ENCODE measurements at places on chromosomes 6 and 20. TPM values are rescaled to one million over a fixed set of nuclear protein-coding genes. Genes with fewer than 3 reads are reported as not detected.

The PRKN gene
- total RNA-seq = 4.2 TPM

The SNPH gene
- 8.7 TPM for total RNA-seq

The LY6G5B gene
- 3.2 TPM for total RNA-seq

The VAPB gene
- total RNA-seq = 15.1 TPM

The CD93 gene
- under 0.01 TPM for total RNA-seq

DNA sequence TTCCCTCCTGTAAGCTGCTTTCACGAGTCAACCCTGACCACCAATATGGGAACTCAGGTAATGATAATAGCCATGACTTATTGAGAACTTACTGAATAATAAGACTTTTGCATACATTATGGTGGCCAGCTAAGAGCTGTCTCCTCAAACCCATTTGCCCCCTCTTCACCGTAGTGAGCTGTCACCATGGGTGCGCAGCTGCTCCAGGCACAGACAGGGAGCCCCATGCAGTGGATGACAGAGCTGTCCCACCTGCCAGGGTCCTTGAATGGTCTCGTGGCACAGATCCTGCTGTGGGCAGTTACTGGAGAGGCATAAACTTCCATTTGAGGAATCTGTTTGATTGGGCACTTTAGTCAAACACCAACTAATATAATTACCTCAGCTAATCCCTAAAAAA lies 1.9 kb downstream of the SLC22A16 start:
- DNase-seq = no peak

DNA sequence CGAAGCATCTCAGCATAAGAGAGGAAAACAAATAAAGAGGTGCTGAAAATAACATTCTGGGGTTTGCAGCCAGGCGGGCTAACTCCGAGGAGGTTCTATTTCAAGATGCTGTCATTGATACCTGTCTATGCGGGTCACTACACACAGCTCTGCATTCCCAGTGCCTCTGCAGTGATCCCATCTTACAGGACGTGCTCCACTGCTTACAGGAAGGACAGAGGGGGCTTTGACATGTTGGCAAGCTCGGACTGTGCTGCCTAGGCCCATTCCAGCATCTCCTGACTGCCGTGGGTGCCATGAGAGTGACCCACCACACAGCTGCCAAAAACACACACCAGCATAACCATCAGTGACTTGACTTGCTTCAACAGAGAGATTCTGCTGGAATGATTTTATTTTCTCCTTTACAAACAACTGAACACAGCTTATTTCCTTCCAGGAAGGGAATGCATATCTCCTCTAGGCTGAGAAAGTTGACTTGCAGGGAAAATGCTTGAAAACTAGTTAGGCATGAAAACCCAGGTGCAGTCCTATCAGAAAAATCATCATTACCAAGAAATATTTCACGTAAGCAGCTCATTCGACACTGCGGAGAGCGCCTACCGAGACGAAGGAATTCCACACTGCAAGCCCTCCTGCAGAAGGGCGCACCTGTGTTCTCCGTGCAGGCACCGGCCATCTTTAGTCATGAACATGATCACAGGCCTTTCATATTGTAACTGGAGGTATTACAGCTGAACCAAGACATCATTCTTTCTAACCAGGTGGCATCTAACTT lies 62.5 kb downstream of the RAMACL start:
- no peak for DNase-seq

DNA sequence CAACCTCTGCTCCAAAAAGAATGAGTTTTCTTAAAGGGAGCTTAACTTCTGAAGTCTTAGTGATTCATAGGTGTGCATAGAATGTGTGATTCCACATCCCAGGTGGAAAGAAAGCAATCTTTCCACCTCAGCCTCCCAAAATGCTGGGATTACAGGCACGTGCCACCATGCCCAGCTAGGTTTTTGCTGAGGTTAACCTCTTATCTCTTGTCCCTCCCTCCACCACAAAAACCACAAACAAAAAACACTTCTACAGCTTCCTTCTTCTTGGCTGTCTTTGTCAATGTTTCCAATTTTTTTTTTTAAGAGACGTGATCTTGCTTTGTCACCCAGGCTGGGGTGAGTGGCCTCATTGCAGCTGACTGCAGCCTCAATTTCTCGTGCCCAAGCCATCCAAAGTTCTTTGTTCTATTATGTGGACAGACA lies 8.1 kb upstream of the CSE1L start:
- peak; percentile 31 for DNase-seq

DNA sequence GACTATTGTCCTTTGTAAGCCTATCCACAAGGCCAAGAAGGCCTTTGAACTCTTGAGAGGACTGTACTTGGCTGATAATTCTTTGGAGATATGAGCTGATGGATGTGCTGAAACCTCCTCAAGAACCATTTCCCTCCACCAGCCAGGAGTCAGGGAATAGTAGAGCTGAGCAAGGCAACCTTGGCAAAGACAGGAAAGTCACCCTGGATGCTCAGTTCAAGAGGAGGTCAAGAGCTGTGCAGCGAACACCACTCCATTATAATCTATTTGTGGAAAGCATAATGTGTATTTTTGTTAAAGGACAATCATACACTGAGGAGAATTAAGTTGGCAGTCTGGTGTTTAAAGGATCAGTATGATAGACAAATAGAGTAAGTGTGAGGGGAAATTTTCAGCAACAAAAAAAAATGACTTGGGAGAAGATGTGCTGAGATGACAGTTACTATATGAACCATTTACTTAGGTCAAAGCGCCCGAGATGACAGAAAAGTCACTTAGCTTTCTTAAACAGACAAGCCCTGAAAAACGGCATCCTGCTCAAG lies 177.2 kb upstream of the COL21A1 start:
- no peak for DNase-seq

DNA sequence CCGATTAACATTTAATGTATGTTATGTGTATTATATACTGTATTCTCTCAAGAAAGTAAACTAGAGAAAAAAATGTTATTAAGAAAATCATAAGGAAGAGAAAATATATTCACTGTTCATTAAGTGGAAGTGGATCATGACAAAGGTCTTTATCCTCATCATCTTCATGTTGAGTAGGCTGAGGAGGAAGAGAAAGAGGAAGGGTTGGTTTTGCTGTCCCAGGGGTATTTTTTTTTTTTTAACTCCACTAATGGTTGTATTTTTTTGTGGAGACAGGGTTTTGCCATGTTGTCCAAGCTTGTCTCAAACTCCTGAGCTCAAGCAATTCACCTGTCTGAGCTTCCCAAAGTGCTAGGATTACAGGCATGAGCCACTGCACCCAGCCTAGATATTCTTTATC lies 11.0 kb downstream of the ECT2L start:
- DNase-seq = no peak

GRCh38 chr6:120671519-120671918 lies 662.8 kb downstream of the TBC1D32 start:
- DNase-seq = no peak

DNA sequence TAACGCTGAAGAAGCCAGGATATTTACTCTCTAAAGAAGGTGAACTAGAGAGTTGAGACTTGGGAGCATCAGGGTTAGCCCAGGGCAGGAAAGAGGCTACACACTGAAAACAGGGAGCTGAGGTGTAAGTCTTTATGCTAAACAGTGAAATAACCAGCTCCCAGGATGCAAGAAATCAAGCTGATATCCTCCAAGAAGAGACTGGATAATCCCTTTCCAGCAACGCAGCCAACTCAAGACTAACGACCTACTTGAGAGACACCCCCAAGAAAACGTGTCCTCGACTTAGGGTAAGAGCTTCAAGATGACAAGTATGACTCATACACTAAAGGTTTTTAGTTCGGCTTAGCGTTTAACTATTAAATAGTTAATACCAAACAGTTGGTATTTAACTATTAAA lies 202.2 kb downstream of the TASP1 start:
- DNase-seq = no peak

DNA sequence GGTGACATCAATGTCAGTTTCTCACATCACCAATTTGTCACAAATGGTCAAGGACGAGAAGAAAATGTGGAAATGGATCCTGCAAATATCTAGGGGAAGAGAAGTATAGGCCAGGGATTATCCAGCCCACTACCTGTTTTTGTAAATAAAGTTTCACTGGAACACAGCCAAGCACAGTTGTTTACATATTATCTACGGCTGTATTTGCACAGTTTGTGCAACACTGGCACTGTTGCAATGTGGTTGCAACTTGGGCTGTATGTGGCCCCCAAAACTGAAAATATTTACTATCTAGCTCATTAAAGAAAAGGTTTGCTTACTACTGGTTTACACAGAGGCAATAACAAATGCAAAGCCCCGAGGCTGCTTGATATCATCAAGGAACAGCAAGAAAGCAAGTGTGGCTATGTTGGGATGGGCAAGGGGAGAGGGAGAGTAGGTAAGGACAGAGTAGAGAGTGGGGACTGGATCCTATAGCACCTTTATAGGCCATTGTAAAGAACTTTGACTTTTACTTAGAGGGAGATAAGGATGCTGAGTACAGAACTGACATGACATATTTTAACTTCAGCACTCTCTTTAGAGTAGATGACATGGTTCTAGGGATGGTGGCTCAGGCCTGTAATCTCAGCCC lies 11.8 kb upstream of the STXBP5 start:
- DNase-seq = peak; percentile 75

GRCh38 chr20:36860811-36861624 lies 14.9 kb upstream of the TLDC2 start:
- DNase-seq = no peak

GRCh38 chr6:107976155-107976783 lies 18.3 kb upstream of the SEC63 start:
- no peak for DNase-seq

DNA sequence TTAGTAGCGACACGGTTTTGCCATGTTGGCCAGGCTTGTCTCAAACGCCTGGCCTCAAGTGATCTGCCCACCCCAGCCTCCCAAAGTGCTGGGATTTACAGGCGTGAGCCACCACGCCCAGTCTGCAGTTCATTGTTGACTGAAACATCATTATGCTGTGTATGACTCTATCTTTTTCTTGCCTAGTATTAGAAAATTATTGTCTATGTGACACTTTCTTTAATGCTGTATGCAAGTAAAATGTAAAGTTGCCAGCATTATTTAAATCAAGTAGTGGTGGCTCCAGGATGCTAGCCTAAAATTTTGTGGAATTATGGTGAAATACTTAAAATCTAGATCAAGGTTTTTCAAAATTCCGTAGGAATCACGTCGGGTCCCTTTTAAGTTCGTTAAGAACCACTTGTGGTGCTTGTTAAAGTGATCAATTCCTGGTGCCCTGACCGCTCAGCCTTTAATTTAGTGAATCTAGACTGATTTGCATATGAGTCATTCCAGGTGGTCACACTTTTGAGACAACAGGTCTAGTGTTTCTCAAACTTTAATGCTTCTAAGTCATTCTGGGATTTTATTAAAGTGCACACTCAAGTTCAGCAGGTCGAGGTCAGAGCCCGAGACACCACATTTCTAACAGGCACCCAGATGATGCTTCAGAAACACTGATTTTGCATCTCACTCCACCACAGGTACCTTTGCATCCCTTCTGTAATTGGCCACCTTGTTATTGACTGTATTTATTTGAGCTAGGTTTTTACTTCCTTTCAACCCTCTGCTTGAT lies 132.6 kb upstream of the MTHFD1L start:
- no peak for DNase-seq

- DNase-seq = no peak
Measured at GRCh38 chr20:47139934-47140535, 216.5 kb downstream of the ZMYND8 start.

DNA sequence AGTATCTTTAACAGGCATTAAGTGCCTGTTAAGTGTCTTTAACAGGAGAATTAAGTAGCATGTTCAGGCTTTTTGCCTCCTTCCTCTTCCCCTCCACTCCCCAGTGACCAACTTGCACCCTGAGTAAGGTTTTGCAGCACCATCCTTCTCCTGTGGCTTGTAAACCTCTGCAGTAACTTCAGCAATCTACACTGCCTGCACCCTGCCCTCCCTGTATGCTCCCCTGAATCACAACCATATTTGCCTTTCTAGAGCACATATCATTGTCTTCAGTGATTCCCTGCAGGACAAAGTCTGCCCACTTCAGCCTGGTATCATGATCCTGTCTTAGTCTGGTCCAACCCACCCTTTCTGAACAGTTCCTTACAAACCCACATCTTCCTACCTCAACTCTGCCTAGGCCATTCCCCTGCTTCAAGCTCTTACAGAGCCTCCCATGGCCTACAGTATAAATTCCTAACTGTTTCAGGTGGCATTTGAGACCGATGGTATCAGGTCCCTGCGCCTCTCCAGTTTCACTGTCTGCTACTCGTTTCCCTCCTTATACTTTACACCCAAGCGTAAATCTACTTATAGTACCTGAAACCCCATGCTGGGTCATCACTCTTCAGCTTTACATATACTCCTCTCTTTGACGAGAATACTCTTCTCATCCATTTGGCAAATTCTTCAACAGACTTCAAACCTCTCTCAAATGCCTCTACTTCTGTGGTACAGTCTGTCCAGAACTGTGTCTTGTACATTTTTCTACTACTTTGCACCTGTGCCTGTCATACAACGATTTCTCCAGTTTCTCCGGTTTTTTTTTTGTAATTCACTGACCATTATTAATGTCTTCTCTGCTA lies 69.8 kb downstream of the ZHX3 start:
- DNase-seq = no peak

DNA sequence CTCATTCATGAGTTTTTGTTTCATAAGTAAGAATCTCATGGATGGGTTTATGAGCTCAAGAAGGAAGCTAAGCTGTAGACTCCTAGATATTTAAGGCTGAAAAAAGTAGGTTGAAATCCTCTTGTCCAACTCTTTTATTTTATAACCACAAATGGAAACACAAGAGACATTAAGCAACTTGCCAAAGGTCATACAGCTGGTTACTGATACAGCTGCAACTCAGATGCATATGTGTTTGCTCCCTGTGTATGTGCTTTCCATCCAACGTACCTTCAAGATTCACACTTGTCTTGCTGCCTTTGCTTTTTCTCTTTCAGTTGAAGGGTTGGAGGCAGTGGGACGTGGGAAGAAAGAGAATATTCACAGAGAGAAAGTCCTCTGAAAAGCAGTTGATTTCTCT lies 153.5 kb upstream of the STMND1 start:
- peak; percentile 75 for DNase-seq

- no peak for DNase-seq
Measured at GRCh38 chr6:1040393-1040792, 271.5 kb upstream of the FOXQ1 start.

DNA sequence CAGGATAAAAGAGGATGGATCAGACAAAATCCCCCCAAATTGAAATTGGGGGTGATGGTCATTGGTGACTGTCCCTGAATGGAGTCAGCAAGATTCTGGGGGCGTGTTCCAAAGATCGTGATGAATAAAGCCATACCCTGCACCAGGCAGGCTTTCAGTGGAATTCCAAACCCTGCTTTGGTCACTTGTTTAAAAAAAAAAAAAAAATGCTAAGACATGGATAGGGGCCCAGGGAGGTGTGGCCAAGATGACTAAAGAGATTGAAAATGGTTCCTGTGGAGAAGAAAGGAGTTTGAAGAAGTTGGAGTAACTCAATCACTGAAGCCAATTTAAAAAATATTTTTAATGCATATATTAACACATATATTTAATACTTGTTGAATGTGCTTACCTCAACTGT lies 161.4 kb upstream of the KCNG1 start:
- DNase-seq = no peak

- peak; percentile 96 for DNase-seq
Measured at GRCh38 chr6:45479834-45480751, 102.4 kb upstream of the SUPT3H start.

DNA sequence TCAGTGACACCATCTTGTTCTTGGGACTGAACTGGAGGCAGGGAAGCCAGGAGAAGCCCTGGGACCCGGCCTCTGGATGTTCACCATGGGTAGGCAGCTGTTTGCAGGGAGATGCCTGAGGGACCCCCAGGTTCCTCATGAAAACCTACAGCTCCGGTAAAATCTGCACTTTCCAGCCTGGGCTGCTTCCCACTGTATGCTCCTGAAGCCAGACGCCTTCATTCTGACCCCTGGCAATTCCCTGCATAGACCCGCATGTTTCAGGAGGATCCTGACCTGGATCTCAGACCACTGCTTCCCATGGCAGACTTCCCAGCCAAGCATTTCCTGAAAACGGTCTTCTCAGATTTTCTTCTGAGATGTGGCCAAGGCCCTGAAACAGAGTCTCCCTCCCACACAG lies 306.7 kb downstream of the PREX1 start:
- no peak for DNase-seq

Data from fibroblast of villous mesenchyme (primary cell).